Nucleus accumbens (tissue), 56 donors: ENCODE measurements at places on chromosomes 3 and 15.

GRCh38 chr3:175357758-175358157 is 498.6 kb downstream of the NAALADL2 start:
- DNase-seq = no peak

DNA sequence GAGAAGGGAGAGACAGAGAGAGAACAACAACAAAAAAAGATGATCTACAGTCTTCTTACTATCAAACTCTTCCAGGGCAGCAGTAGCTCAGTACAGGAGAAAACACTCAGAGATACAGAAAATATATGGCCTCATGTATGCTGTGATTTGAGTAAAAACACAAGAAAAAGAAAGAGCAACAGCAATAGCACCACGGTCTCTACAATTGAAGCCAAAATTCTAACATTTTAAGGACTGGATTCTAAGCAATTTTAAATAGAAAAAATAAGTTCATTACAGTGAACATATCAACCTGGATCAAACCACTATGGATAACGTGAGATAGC is 43.5 kb upstream of the ALCAM start:
- no peak for DNase-seq

GRCh38 chr3:174102274-174102673 is 704.7 kb downstream of the NLGN1 start:
- DNase-seq = no peak

GRCh38 chr15:68691705-68692104 is 112.9 kb downstream of the CORO2B start:
- DNase-seq = no peak

DNA sequence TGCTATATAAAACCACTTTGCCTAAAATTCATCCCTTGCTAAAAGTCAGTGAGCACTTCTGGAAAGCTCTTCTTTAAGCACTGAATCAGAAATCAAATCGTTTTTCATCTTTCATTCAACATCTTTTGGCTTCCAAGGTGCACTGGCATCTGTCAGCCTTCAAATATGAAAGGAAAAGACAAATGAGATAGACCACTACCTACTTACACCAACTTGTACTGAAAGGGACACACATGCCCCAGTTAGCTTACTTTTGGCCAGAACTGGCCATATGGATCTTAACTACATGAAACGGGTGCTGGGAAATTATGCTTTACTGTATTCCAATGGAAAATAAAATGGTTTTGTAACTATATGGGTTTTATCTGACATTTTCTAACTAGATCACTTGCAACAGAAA is 332.0 kb upstream of the ARPP21 start:
- DNase-seq = no peak

DNA sequence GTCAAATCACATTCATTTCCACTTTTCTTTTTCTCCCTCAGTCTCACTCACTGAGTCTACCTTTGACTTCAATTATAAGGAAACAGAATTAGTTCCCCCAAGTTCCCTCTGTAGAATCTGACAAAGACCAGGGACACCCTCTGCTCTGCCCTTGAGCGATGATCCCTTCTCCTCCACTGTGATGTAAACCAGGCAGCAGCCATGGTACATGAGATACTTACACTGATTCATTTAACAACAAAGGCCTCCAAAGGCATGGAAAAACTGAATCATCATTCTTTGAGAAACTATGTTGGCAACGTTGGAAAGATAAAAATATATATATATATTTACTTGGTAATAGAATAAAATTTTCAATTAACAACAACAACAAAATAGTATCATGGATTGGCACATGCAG is 84.1 kb downstream of the P3H2 start:
- DNase-seq = no peak

GRCh38 chr15:81530271-81530691 is 156.3 kb upstream of the TMC3 start:
- no peak for DNase-seq
